ENCODE measurements at places on chromosomes 5 and 9.

DNA sequence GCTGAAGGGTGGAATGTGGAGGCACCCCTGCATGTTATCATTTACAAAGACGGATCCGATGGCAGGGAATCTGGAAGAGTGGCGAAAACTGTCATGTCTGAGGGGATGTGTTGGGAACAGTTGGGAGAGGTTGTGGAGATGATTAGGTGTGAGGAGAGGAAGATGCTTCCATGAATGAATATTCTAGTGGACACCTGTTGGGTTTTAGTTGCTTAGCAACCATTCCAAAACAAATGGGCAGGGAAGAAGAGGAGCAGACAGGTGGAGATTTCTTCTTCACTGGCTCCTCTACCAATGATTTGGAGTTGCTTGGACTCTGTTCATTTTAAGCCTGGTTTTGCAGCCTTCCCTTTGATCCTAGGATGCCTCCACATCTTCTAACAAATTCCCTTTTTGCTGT lies 465.3 kb upstream of the CLINT1 start:
- DNase-seq, result no peak

DNA sequence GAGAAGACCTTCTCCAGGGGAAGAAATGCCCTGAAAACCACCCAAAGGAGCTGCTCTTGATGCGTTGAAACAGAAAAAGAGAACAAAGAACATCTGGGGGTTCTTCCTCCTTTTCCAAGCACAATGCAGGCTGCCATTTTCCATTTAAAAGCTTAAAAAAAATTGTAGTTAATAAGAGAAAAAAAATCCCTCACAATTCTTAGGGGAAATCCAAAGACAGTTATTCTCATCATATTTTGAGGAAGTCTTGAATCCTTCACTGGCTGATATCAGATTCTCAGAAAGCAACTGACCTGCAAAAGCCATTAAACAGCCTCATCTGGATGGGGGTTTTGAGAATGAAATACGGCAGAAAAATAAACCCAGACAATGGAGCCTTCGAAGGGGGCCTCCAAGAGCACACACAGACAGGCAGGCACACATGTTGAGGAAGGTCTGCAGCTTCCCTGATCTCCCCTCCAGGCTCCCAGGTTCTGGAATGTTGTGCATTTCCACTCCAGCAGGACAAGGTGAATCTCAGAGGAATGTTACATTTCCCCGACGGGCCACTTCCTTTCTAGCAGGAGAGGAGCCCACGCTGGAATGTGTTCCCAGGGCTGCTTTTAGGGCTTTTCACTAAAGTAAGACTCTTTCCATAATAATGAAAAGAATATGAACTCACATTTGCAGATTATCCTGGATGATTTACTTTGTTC lies 159.4 kb upstream of the S1PR3 start:
- no peak for DNase-seq

DNA sequence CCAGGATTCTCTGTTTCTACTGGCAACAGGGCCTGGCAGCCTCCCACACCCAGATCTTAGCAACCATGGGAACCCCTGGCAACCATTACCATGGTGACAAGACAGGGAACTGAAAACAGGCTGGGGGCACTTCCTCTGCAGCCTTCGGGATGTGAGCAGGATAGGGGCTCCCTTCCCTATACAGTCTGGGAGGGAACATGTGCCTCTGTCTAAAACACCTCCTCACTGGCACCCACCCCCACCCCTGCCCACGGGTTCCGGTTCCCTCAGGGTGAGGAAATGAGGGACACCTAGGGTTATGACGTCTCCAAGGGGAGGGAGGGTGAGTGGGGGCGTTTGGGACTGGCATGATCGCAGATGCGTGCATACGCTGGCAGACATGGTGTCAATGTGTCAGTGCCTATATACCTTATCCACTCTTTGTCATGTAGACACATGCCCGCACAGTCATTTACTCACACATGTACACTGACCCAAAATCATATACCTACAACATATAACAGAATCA lies 3.0 kb upstream of the DNAJB5 start:
- no peak for DNase-seq

- peak; percentile 3 for DNase-seq
Measured at GRCh38 chr5:122295138-122295537, 16.9 kb upstream of the SNCAIP start.

DNA sequence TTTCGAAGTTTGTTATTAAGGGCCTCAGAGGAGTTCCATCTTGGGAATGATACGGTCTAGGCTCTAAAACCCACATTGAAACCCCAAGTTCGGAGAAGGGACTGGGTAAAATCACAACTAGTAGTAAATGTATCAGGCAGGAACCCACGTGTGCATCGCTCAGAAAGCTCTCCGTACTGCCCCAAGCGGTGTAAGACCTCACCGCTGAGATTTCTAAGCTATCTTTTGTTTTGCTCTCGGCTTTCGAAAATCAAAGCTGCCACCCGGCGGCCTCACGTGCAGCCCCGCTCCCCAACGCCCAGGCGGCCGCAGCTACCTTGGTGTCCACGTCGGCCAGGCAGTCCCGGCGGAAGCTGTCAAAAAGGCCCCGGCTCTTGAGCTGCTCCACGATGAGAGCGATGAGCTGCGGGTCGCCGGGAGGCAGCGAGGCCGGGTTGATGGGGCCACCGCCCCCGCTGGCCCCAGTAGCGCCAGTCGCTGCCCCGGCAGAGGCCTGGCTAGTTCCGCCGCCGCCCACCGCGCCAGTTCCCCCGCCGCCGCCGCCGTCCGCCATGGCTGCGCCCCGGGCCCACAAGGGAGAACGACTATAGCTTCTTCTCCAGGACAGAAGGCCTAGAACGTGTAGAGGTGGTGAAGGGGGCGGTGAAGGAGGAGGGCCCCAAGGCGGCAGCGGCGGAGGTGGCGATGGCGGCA lies 420 bp downstream of the BOD1 start:
- peak; percentile 66 for DNase-seq

DNA sequence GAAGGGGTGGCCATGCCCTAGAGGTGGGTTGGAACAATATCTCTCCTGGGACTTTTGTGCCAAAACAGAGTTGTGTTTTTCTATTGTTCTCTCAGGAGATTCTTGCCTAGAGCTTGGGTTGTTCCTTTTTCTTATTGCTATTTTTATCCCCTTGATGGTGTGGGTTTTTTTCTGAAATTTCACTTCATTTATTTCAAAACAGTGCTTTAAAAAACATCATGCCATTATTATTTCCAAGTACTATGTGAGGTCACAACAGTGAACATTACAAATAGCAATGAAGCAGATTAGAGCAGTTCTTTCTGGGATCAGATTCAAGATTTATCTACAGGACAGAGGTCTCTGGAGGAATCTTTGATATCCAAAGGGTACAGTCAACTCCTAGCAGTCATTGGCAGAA lies 76.6 kb downstream of the ACTBL2 start:
- no peak for DNase-seq

GRCh38 chr9:37025071-37025822 lies 8.8 kb downstream of the PAX5 start:
- no peak for DNase-seq

DNA sequence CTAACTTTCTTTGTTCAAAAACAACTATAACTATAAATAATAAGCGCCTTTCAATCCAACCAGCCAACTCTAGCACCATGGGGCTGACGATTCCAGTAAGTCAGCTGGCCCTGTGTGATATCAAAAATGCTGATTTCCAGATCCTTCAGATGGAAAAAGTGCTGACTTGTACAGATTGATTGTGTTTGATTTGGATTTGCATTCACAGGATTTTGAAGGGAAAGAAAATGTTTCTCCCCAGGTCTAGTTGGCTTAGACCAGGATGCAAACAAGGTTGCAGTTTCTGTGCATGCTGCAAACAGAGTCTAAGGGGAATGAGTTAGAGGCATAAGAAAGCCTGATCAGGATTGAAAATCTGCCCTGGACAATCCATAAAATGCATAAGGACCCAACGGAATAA lies 68.9 kb downstream of the SLC1A3 start:
- no peak for DNase-seq

DNA sequence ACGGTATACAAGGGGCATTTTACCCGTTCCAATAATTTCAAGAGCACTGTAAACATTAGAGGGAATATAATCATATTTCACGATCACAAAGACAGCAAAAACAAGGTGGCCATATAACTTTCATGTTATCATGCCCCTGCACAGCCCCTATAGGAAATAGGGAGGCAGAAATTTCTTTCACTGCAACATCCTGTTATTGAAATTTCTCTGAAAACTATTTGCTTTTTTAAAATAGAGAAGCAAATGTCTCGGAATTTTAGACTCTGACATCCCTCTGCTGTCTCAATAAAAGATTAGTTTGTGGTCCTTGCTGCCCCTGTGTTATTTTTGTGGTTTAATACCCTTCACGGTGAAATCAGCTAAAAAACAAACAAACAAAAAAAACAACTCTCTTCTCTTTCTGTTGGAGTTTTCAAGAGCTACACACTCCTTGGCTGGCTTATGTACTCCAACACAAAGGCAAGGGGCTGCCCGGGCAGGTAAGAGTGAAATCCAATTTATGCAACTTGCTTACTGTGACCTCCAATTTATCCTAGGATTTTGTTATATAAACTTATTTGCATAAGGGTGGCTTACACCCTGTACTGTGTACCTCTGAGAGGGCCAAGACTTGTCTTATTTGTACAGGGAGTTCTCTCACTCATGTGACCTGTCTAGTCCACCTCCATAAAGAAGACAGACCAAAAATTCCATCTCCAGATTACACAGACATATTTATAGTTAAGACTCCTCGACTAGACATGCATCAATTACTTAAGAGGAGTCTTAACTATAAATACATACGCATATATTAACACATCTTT lies 223.6 kb downstream of the MLLT3 start:
- DNase-seq, result no peak

GRCh38 chr9:77927265-77927664 lies 104.3 kb downstream of the GNAQ start:
- DNase-seq, result no peak

- no peak for DNase-seq
Measured at GRCh38 chr5:88687373-88687911, 195.5 kb downstream of the MEF2C start.

GRCh38 chr5:157860898-157861890 lies 2.2 kb upstream of the CLINT1 start:
- no peak for DNase-seq

GRCh38 chr9:98362624-98363252 lies 107.3 kb upstream of the TBC1D2 start:
- no peak for DNase-seq

DNA sequence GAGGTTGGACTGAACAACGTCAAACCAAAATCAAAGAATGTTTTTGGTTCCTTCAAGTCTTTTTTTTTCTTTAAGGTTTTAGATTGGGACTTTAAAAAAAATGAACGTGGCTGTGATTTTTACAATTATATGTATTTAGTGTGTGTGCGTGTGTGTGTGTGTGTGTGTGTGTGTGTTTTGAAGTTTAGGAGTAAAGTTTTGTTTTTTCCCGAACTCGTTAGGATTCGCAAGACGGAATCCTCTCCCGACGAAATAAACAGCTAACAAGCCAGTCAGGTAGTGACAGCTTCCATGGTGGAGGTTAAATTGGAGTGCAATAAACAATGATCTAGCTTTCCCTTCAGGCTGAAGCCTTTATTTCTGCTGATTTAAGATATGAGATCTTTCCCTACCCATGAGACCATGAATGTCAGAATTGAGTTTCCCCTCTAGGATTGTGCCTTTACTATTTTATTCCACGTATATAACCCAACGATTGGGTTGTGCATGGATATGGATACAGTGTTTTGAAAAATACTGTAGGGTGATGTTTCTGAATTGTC lies 1.2 kb downstream of the KIAA1958 start:
- peak; percentile 3 for DNase-seq

- DNase-seq, result peak; percentile 23
Measured at GRCh38 chr5:1564182-1564748, 40.5 kb upstream of the LPCAT1 start.

DNA sequence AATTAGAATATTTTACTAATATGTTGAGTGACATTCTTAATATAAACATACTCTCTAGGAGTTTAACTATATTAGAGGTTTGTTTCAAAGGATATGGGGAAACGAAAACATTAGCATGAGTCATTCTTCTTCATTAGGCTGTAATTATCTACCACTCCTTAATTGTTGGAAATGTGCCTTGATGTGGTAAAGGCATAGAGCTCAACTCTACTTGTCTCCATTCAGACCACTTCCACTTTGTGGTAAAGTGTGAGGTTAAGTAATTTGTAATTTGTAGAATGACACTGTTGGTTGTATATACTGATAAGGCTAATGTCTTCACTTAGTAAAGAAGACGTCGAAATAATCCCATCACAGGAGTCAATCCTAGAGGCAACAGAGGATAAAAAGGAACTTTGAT lies 58.1 kb downstream of the HAPLN1 start:
- DNase-seq, result no peak

GRCh38 chr9:110148384-110148783 lies 59.6 kb downstream of the C9orf152 start:
- peak; percentile 45 for DNase-seq

DNA sequence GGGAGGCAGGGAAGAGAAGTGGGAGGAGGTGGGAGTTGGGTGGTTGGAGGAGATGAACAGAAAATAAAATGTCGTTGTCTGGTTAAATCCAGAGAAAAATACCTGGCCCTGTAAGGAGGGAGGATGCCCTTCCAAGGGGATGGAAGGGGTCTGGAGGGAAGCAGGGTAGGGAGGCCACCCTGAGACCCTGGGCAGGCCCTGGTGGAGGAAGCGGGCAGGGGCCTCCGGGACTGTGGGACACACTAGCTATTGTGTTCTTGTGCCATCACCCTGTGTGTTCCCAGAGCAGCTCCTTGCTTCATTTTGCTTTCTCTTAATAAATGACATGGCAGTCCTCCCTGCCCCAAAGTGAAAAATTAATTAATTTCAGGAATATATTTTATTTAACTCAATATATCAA lies 11.8 kb upstream of the CD180 start:
- no peak for DNase-seq

DNA sequence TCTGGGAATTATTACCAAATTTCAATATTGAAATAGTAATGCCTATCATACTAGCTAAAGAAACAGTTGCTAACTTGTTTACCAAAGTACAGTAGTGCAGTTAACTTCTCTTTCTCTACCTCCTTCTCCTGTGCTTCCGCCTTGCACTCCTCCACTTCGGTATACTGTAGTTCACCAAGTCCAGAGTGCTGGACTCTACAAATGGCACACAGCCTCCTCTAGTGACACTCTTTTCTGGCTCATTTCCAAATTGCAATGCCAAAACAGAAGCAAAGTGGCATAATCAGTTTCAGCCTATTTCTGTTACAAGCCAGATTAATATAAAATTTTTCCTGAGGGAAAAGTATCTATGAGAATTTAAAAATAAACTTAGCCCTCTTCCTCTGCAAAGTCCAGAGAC lies 86.0 kb upstream of the RASGRF2 start:
- no peak for DNase-seq

GRCh38 chr9:125700791-125701190 lies 6.2 kb downstream of the MAPKAP1 start:
- DNase-seq, result peak; percentile 17

DNA sequence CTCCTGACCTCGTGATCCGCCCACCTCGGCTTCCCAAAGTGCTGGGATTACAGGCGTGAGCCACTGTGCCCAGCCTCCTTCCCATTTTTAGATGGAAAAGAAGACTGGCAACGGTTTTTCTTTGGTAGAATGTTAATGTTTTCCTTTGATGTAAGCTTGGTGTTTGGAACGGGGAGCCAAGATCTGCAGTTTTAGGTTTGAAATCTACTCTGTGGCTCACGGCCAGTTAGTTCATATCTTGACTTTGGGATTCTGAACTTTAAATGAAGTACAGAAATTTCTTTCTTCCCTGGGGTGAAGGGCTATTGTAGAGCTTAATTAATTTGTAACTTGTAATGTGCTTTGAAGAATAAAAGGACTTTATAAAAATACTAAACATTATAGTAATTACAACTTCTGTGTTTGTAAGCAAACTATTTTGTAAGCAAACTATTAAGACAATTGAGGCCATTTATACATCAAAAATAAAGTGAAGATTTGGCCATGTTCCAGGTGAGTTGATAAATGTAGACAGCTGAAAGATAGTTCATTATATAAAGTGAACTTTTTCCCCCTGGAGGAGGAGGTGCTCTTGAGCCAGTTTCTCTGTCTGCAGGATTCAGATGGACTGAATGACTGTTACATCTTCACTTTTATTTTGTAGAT lies 117.1 kb upstream of the TUT7 start:
- no peak for DNase-seq

Measured in mammary epithelial cell (primary cell).